ENCODE measurements at places on chromosomes 1 and 21.

GRCh38 chr1:182147136-182147820 is 85.8 kb upstream of the ZNF648 start:
- no peak for DNase-seq

DNA sequence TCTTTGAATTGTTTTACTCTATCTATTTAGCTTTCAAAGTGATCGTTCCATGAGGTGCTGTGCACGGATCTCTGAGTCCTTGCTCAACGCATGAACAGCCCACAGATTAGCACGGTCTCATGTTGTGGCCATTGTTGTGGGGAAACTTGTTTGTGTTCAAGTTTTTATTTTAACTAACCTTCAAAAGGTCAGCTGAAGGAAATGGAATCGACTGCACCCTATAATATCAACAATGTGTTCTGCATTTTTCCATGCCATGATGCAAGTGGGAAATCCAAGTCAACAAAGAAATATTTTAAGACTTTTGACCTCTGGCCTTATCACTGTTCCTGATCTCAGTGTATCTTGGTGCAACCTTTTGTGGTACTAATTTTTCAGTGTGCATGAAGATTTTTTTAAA is 6.1 kb downstream of the SH2D1B start:
- DNase-seq = no peak

DNA sequence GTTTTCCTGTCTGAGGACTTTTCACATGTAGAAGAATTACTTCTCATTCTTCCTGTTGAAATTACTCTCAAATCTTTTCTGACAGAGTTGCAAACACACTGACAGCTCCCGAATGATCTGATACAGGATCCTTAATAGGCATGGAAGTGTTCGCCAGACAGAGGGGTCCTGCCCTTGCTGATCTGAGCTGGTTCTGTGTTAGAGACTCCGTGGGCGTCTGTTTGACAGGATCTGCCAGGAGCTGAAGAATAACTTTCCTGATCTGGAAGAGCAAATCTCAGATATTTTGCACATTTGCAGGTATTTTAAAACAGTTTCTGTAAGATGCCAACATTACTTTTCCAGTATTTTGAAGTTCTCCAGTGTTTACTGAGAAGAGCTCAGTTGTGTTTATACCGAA is 202.3 kb downstream of the DYRK1A start:
- DNase-seq = no peak

DNA sequence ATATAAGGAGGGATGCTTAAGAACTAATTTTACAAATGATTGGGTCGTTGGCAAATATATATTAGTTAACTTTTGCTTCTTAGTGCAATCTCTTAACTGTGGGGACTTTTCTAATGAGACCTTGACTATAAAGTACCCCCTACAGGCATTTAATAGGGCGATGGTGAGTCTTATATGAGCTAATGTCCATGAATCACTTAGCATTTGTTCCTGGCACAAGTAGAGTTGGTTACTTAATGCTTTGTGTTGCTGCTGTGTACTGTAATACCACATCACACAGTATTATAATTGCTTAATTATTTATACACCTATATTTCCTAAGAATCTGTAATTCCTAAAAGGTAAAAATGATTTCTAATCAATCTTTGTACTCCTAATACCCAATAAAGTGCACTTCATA is 25.3 kb upstream of the TMCO1 start:
- DNase-seq = no peak

GRCh38 chr1:51535006-51535592 is 16.0 kb upstream of the EPS15 start:
- DNase-seq = peak; percentile 3

- no peak for DNase-seq
Observed at GRCh38 chr1:65459397-65459768, 38.9 kb downstream of the LEPR start.

GRCh38 chr1:66729119-66729518 is 23.1 kb upstream of the DYNLT5 start:
- DNase-seq = no peak

GRCh38 chr1:83883979-83884378 is 115.0 kb downstream of the TTLL7 start:
- no peak for DNase-seq

GRCh38 chr1:15578921-15579682 is 5.7 kb downstream of the AGMAT start:
- no peak for DNase-seq

- peak; percentile 52 for DNase-seq
Observed at GRCh38 chr1:9292361-9293240, at the start of gene SPSB1. Gene SPSB1, plus strand, starts transcription at chr1:9292894. Its CDS starts 62,998 bp downstream, at chr1:9355892.

- no peak for DNase-seq
Observed at GRCh38 chr1:61175976-61176375, 93.6 kb downstream of the NFIA start.

GRCh38 chr1:42776502-42776901 is 8.3 kb upstream of the TMEM269 start:
- no peak for DNase-seq

DNA sequence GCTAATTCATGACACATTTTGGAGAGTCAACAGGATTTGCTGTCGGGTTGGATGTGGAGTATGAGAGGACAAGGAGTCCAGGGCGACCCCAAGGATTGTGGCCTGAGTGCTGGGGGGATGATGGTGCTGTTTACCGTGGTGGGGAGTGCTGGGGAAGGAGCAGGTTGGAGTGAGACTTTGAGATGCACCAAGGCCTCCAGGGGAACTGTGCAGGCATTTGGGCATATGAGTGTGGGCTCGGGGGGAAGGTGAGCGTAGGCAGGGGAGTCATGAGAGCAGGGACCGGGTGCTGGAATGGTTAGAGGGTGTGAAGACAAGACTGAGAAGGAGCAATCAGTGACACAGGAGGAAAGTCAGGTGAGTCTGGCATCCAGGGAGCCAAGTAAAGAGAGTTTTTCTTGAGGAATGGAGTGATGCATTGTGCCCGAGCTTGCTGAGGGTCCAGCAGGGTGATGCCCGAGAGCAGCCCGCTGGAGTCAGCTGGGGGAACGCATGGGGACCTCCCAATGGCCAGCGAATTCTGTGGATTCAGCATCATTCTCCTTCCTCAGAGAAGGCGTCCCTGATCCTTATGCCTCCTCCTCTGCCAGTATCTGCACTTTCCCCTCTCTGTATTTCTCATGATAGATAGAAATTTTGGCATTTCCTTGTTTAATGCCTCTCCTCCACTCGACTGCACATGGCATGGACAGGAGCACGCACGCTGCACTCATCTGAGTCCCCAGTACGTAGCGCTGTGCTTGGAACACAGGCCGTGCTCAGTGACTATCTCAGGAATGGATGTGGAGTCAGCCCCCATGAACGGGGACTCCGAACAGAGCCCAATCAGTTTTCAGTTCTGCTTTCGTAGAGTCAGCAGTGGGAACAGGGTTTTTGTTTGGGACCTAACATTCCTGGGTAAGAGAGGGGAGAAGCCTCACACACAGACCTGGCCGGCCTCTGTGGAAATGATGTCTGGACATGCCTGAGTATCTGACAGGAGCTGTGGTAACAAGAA is 52.1 kb upstream of the ETV3 start:
- DNase-seq = no peak

GRCh38 chr1:214076708-214077065 is 88.9 kb downstream of the PROX1 start:
- DNase-seq = no peak

- DNase-seq = no peak
Observed at GRCh38 chr1:239918634-239919033, 173.0 kb upstream of the FMN2 start.

GRCh38 chr1:82343381-82343780 is 542.6 kb downstream of the ADGRL2 start:
- DNase-seq = no peak

- peak; percentile 35 for DNase-seq
Observed at GRCh38 chr1:6343506-6344405, 49.8 kb downstream of the ACOT7 start.

GRCh38 chr1:202825748-202826147 is 15.0 kb downstream of the PCAT6 start:
- DNase-seq = no peak

- no peak for DNase-seq
Observed at GRCh38 chr21:42562816-42563215, 49.2 kb downstream of the SLC37A1 start.

DNA sequence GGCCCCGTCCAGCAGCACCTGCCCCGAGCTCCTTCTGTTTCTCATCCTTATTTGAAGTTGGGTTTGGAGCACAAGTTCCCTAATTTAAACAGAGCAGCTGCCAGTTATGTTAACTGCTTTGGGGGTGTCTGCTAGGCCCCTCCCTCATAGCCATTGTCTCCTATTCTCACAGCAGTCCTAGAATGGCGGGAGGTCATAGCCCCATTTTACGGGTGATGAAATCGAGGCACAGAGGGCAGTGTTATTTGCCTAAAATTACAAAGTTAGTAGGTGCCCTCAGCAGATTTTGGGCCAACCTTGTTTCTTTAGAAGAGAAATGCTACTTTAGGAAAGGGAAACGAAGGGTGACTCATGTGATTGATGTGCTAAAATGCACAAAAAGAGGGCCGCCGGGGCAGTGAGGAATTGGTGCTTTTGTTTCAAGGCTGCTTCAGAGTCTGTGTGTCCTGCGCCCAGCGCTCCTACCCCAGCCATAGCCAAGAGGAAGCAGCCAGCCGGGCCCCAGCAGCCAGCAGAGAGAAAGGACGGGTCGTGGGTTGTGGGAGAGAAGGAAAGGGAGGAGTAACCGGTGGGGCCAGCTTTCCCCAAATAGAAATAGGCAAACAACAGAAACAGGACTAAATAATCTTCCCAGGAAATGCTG is 13.0 kb downstream of the VANGL1 start:
- no peak for DNase-seq

DNA sequence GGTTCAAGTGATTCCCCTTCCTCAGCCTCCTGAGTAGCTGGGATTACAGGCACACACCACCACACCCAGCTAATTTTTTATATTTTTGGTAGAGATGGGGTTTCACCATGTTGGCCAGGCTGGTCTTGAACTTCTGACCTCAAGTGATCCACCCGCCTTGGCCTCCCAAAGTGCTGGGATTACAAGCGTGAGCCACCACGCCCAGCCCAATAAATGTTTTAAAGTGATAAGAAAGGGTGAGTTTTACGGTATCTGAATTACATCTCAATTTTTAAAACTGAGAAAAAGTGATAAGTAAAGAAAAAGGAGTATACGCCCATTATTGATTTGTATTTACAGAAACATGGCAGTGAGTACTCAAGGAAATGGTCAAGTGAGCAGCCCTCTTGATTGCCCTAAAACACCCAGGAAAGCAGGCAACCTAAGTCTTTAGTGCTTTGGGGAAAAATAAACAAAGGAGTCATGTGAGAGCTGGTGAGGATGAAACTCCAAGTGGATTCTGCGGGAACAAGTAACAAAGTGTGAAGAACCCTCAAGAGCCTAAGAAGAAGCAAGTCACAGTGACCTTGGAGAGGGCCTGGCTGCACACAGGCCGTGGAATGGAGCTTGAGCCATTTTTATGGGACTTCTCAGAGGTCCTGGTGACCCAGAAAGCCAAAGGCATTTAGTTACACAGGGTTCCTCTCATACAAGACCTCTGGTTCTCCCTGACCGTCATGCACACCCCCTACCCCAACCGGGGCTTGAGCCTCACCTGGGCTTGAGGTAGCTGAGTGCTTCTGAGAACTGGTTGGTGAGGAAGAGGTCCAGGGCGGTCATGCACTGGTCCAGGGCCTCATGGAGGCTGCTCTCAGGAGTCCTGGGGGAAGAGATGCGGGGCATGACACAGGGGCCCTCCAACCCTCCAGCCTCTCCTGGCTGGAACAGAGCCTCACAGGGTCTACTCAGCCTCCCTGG is 9.1 kb downstream of the TTC39A start:
- no peak for DNase-seq

DNA sequence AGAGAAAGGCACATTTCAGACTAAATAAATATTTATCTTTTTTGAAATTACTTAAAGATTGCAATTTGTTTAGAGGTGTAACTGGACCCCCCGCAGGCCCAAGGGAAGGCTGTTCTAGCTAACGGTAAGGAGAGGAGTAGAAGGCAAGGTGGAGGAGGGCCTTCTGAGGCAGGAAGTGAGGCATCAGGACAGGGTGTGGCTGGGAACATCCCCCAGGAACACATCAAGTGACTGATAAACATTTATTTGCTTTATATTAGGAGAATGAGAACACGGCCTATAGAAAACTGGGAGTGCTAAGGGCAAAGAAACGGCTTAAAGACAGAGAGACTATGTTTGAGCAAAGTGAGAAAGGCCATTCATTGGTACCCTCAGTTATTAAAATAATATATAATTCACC is 23.2 kb downstream of the HIVEP3 start:
- DNase-seq = no peak

DNA sequence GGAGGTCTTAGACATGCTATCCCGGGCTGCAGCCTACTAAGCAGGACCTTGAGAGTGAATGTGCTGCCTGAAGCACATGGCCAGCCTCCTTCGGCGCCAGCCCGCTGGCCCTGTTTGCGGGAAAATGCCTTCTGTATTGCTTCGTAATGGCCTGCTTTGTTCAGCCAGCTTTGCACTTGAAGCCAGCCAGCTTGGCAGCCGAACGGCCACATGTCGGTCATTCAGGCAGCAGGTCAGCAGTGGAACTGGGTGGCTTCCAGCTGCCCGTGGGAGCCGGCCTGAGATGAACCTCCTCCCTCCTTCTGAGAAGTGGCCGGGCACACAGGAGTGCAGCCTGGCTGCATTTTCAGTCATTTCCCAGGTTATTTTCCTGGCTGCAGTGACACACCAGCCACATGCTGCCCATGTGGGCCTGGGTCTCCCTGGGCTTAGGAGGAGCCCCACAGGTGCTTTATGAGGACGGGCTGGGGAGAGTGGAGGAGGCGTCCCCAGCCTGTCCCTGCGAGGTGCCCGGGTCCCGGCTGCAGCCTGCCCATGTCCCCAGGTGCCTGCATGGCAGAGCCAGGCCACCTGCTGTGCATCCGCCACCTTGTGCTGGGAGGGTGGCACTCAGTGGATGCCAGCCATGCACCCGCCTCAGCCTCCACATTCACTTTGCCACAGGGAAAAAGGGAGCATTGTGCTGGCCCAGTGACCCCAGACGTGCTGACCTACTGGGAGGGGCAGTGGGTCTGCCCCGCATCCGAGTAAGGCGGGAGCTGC is 103.5 kb downstream of the SIK1 start:
- no peak for DNase-seq

DNA sequence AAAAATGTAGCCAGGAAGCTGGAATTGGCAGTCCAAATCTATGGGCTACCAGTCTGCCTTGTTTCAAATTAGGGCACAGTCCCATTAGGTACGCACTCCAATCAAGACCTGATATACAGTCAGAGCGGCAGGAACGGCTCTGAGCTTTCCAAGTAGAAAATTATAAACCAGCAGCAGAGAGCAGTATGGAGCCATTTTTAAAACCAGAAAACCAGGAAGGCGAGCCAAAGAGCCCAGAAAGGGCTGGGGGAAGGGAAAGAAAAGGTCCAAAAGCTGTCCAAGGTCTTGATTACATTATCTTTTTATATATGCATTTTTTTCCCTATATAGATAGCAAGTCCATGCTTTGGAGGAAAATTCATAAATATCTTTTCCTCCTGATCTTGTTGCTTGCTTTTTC is 719.0 kb downstream of the RWDD3 start:
- DNase-seq = no peak

All from effector memory CD4-positive, alpha-beta T cell (primary cell).